SW 1271 (cell line): ENCODE measurements at places on chromosomes 7 and 10.

GRCh38 chr7:45007571-45008328, 7.7 kb downstream of the CCM2 start:
- no peak for DNase-seq

DNA sequence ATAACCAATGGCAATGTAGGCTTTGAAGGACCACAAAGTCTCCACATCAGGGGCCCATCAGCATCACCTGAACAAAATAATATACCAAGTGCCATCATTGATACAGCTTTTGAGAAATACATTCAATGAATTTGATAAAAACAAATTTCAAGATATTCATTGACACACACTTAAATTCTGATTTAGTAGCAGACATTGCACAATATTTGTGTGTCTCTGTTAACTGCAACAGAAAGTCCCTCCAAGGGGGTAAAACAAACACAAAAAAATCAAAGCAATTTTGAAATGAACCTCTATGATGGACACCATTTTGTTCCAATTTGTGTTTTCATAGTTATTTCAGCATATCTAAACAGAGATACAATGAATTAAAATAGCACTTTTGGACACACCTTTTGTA, 86.8 kb upstream of the RSU1 start:
- DNase-seq = no peak

DNA sequence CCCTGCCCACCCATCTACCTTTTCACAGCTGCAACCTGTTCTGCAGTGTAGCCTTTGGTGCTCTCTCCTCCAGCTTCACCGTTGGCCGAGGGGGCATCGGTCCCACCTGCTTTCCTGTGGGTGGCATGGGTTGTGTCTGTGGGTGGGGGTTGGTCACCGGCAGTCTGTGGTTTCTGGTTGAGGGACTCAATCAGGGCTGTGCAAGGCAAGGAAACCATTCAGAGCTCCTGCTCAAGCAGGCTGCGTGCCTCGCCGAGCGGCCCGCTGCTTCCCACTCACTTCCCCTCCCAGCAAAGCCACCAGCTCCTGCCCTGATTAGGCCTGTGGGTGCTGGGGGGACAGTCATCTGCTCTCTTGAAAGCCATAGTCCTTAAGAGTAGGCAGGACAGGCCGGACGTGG, 9.8 kb downstream of the DNAJB12 start:
- DNase-seq = no peak

DNA sequence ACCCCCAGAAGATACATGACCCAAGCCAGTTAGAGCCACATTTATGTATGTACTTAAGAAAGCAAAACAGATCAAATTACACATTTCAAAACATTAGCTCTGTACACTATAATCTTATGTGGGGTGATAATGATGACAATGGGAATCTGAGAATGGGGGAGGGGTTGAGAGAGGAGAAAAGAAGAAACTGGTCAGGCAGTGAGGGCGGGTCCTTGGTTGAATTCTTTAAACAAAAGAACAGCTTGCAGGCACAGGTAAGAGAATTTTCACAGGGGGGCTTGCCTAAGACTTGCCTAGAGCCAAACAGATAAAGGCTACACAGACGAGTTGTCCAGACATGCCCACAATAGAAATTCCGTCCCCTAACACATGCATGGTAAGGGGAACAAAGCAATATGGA, 76.8 kb upstream of the PTER start:
- DNase-seq = no peak

- DNase-seq = no peak
Observed at GRCh38 chr10:106618646-106619045, 545.9 kb downstream of the SORCS1 start.

DNA sequence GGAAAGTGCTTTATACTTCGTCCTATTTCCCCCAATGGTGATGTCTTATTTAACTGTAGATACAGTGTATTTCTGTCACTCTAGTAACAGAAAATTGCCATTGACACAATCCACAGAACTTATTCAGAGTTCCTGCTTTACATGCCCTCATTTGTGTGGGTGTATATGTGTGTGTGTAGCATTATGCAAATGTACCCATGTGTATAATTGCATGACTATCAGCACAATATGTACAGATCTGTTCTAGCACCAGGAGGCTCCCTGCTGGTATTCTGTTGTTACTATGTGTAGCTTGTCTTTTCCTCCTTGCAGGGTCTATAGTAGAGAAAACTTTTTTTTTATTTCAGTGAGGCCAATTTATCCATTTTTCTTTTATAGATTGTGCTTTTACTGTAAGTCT, 16.5 kb downstream of the CYP3A43 start:
- DNase-seq = no peak

GRCh38 chr10:52583336-52583735, 189.2 kb downstream of the MBL2 start:
- DNase-seq = no peak

GRCh38 chr7:1103789-1104515, 16.0 kb downstream of the GPER1 start:
- no peak for DNase-seq

GRCh38 chr10:7409732-7410168, 1.1 kb downstream of the SFMBT2 start:
- no peak for DNase-seq

- no peak for DNase-seq
Observed at GRCh38 chr10:77380191-77380590, 257.4 kb downstream of the KCNMA1 start.

GRCh38 chr10:77845451-77845850, 81.1 kb downstream of the DLG5 start:
- DNase-seq = no peak

- DNase-seq = peak; percentile 26
Observed at GRCh38 chr10:29174389-29174788, 114.5 kb upstream of the LYZL1 start.

GRCh38 chr10:19968745-19969144, 152.5 kb downstream of the PLXDC2 start:
- DNase-seq = no peak
